ENCODE measurements at places on chromosomes 7 and 10.
A peak's percentile ranks its signal among the peaks of the same experiment; 100 is the strongest.

DNA sequence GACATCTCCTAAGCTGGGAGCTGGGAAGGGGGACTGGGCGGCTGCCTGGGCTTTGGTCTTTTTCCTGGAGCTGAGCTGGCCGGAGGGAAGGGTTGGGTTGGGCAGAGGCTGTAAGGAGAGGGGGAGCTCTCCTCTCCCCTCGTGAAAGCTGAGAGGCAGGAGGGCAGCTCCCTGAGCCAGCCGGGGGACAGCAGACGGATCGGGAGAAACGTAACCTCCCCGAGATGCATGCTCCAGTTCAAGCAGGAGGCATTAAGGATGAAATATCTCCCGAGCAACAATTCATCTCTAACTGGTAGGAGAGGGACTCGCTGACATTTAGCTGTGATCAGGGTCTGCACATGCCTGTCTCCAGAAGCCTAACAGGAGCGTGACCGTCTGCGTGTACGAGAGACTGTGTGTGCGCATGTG, 19.9 kb upstream of the LBX1 start:
- DNase-seq = no peak

- no peak for DNase-seq
Observed at GRCh38 chr10:103533827-103534226, 40.3 kb downstream of the NEURL1 start.

DNA sequence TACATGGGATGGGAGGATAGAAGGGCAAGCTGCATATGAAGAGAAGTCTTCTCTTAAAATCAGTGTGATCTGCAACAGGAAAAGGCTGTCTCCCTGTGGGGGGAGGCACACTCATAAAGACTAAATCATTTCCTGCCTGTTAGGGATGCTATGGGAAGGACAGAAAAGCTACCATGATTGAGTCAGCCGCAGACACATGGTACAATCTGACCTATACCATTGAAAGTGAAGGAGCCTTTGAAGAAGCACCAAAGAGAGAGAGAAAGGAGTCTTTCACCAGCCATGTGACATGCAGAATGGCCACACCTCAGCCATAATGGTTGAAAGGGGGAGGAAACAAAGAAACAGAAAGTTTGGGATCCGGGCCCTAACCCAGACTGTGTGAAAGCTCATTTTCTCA, 29.1 kb downstream of the NUDCD3 start:
- peak; percentile 92 for DNase-seq

GRCh38 chr7:112156412-112156811, 49.8 kb downstream of the DOCK4 start:
- no peak for DNase-seq

DNA sequence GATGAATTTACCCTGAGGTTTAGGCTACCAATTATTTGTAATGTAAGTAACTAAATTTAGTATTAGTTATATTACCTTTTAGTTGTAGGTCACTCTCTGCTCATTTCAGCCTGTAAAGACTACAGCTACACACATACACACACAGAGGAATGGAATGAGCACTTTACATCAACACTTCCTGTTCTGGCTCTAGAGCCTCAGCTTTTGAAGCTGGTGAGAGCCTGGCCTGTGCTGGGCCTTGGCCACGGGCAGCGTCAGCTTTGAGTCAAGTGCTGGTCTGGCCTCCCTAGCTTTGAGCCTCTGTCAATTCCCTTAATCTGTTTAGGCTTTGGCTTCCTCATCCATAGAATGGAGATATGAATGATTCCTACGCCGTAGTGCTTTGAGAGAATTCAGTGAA, 141.7 kb downstream of the EGFR start:
- DNase-seq = peak; percentile 82

DNA sequence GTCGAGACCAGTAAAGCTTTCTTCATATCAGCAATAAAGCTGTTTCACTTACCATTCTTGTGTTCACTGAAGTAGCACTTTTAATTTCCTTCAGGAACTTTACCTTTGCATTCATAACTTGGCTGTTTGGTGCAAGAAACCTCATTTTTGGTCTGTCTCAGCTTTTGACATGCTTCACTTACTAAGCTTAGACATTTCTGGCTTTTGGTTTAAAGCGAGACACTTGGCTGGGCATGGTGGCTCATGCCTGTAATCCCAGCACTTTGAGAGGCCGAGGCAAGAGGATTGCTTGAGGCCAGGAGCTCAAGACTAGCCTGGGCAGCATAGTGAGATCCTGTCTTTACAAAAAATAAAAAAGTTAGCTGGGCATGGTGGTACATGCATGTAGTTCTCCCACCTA, 15.8 kb downstream of the PLEKHA1 start:
- no peak for DNase-seq

DNA sequence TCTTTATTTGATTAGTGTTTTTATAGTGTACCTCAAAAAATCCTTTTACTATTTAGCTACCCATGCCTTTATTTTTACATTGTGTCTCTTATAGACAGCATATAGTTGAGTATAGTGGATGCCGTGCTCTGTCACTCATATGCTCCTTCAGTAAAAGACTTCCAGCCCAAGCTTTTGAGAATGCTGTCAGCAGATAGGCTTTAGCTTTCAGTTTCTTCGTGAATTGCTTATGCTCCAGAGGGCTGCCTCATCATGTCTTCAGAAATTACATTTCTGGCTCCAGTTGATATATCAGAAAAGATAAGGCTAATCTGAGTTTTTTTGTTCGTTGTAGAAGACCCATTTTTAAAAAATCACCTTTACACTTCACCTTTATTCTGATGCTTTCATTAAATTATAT, 332.0 kb downstream of the NXPH1 start:
- DNase-seq = no peak

DNA sequence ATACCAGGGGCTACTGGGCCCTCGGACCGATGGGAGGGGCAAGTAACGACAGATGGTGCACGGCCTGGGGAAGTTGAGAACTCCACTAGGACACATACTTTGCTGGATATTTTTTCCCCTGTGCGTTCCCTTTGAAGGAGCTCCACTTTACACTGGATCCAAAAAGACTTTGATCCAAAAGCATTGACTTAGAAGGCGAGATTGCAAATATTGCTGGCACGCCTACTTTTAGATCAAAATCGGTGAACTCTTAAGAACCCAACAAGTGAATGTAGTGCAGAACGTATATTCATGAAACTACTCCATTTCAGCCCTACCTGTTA, 436 bp upstream of the SLC25A13 start:
- no peak for DNase-seq

GRCh38 chr7:1103009-1103788, 15.3 kb downstream of the GPER1 start:
- no peak for DNase-seq

GRCh38 chr10:75825661-75826060, 394.2 kb downstream of the LRMDA start:
- DNase-seq = no peak

DNA sequence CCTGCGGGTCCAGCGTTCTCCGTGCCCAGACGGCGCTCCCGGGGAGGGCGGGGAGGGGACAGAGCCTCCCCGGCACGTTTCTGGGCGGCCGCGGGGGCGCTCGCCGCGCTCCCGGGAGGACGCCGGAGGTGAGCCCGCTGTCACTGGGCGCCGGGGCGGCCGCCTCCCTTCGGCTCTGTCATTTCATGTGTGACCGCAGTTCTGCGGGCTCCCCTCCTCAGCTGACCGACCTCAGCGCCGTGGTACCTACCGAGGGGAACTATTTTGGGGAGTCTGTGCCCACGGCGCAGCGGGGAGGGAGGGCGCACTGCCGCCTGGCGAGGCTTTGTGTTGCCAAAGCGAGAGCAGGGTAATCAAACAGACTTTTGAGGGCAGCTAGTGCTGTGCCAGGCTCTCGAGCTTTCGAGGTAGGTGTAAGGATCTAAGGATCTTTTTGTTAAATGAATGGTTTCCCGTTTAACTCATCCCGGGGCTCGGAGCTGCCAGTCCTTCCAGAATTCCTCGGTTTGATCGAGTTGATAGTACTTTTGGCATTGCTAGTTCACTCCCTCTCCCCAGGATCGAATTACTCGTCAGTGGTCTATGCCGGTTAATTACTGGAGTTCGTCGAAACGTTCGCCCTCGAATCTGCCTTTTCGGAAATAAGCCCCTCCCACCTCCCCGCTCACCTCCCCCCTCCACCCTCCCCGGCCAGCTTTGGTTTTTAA, 1.9 kb downstream of the ARID5B start:
- peak; percentile 67 for DNase-seq

GRCh38 chr7:16785846-16786245, 19.0 kb downstream of the AGR2 start:
- DNase-seq = no peak

DNA sequence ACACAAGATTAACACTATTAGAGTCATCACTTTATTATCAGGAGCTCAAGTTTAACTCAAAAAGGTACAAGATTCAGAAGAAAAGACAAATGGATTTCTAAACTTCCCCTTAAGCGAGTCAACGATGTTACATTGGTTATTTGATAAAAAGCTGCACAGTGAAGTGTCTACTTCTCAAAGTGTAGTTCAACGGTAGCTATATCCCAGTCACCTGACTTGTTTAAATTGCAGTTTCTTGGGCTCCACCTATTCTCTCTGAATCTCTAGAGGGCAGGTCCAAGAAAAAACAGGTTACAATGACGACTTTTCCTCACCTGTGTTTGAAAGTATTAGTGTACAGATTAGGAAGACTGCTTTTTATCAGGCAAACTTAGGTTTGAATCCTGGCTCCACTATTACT, 16.6 kb downstream of the MINDY3 start:
- no peak for DNase-seq

DNA sequence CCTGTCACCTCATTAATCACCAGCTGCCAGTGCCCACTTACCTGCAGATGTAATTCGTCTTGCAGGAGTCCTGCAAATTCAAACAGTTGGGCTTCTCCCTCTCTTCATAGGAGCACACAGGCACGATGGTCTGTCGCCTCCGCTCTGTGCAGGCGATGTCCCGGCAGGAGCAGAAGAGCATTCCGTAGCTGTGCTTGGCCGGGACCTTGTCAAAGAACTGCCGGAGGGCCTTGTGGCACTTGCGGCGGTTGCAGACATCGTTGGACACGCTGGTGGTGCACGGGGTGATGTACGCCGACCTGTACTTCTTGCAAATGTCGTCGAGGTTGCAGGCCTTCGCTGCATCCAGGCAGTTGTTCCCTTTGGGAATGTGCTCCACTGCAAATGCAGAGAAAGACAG, 147.8 kb downstream of the GFRA1 start:
- DNase-seq = no peak

GRCh38 chr10:61763778-61764177, 101.0 kb downstream of the CABCOCO1 start:
- DNase-seq = no peak

DNA sequence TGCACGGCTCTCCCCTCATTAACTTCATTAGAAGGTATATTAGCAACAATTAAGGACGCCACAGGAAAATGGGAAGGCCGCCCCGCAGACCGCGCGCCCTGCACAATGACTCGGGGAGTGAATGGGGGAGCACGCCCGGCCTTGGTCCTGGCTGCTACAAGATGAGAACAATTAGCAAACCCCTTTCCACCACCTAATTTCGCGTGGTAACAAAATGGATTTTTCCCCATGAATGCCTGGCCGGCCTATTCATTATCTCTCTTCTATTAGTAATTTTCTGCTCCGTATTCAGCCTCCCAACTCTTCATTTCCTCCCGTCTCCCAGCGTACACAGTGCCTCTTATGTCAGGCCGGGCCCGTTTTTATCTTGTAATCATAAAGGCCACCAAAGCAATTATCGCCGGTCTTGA, 346.9 kb downstream of the DNAJB6 start:
- DNase-seq = no peak

DNA sequence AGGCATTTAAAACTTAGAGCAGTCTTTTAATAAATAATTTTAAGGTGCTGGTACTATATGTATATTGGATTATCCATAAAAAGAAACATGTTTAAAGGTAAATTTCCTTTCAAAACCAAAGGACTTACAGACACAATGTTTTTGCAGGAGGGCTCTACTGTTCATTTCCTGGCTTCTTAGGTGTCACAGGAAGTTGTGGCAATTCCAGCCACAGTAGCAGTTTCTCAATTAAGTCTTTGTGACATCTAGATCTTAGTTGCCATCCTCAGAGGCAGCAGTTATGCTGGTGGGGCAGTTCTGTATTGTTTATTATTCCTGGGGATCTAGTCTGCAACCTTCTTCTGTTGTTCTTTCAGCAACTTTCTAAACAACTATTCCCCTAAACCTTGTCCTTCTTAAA, 460.1 kb downstream of the MAGI2 start:
- DNase-seq = no peak

DNA sequence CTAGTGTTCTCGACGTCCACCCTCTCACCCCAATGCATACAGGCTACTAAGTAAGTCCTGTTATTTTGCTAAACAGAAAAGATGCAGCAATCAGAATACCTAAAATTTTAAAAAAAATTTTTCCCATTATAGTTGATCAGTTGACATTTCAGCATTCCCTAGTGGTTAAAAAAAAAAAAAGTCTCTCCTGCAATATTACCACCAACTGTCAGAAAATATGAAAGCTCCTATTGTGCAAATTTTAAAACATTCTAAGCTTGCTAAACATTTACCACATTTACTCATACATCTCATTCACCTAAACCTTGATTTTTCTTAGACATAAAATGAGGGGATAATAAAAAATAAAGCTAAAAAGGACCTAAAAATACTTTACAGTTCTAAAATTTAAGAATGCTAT, 165.6 kb downstream of the AVL9 start:
- peak; percentile 13 for DNase-seq

- DNase-seq = peak; percentile 1
Observed at GRCh38 chr7:158442260-158442659, 145.4 kb downstream of the PTPRN2 start.

- no peak for DNase-seq
Observed at GRCh38 chr10:123885406-123886170, 6.0 kb downstream of the CPXM2 start.

DNA sequence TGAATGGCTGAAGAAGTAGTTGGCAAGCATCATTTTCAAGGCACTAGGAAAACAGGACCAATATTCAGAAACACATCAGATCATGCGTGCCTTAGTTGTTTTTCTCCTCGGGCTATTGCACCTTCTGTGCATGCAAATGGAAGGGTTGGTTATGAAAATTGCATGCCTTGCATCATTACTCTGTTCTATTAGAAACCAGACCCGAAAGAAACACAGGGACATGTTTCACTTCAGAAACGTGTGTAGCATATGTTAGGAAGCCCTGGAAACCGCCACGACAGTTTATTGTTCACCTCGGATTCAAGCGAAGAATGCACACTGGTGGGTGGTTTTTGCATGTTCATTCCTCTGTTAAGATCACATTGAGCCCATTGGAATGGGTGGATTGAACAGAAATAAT, 214.7 kb downstream of the FRMD4A start:
- no peak for DNase-seq

Measured in ELR (cell line).